ENCODE measurements at places on chromosomes 7 and 10.
A peak's percentile ranks its signal among the peaks of the same experiment; 100 is the strongest.

GRCh38 chr7:133576612-133577168, 323.8 kb downstream of the EXOC4 start:
- DNase-seq = no peak

- DNase-seq = no peak
Observed at GRCh38 chr7:630111-630511, 96.4 kb upstream of the DNAAF5 start.

- DNase-seq = peak; percentile 84
Observed at GRCh38 chr7:38215735-38216670, 38.0 kb downstream of the STARD3NL start.

DNA sequence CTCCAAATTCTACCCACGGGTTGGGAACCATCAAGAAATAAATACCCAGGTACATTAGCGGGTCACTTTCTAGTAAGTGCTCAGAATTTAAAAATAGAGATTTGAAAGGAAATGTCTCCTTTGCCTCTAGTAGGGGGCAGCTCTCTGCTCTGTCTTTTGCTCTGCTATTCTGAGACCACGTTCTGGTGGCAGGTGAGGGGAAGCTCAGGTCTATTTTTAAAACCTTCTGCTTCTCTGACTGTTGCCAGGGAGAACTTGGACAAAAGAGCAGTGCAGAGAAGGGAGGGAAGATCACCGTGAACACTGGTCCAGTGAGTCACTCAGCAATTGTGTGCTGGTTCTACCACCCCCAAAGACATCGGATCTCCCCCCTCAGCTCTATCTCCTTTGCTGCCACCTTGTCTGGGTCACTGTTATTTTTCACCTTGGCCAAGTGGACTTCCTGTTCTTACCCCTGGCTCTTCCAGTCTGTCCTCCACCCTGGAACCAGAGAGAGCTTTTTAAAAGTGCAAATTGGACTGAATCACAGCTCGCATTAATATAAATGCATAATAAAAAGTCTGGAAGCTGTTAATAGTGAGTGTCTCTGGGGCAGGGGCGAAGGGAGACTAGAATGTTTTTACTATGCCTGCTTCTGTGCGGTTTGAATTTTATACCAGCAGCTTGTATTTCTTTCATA, 72.4 kb upstream of the LOXL4 start:
- DNase-seq = no peak

- DNase-seq = peak; percentile 17
Observed at GRCh38 chr10:62919776-62920175, 103.6 kb upstream of the EGR2 start.

DNA sequence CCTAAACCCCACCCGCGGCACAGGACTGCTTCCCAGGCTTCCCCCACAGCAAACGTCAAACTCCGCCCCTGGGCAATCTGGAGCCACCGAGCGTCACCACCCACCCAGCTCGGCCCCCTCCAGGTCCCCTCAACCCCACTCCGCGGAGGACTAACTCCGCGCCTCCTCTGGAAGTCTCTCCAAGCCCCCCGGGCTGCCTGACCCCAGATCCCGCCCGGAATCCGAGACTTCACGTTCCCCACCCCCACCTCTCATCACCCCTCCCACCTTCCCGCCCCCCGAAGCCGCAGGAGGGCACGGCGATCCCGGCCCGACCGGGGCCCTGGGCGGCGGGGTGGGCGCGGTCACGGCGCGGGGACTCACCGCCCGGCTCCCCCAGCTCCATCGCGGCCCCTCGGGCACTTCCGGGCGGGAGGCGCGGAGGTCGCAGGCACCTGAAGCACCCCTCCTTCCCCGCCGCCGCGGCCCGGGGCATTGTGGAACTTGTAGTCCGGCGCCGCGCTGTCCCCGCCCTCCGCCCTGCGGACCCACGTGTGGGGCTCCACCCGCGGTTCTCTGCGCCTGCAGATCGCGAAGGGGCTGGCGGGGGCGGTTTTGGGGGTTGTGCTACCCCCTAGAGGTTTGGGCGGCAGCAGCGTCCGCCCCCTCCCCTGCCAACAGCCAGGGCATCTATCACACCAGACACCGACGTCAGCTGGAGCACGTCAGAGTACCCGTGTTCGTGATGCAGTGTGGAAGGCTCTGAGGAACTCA, at the start of gene TMUB1:
Gene TMUB1 (minus strand): TSS at position 423 of the 753 bp plus-strand sequence. CDS start 930 bp downstream, outside the sequence.
- no peak for DNase-seq

GRCh38 chr7:55128693-55129394, 110.0 kb downstream of the EGFR start:
- peak; percentile 88 for DNase-seq

- DNase-seq = peak; percentile 20
Observed at GRCh38 chr7:20407585-20408466, 77.1 kb downstream of the ITGB8 start.

GRCh38 chr10:28254290-28254985, 48.4 kb downstream of the MPP7 start:
- DNase-seq = peak; percentile 76

DNA sequence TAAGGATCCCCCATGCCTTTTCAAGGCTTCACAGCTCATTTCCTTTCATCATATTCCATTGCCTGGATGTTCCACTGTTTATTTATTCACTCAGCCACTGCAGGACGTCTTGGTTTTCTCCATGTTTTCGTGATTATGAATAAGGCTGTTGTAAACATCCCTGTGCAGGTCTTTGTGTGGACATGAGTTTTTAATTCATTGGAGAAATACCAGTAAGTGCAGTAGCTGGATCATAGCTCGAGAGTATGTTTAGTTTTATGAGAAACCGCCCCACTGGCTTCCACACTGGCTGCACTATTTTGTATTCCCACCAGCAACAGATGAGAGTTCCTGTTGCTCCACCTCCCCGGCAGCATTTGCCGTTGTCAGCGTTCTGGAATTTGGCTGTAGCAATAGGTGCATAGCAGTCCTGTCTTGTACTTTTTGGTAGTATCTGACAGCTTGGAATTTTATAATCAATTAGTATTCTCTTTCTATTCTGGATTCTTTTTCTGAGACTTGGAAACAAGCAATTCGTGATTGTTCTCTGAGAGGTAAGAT, 269.9 kb upstream of the PITRM1 start:
- no peak for DNase-seq

DNA sequence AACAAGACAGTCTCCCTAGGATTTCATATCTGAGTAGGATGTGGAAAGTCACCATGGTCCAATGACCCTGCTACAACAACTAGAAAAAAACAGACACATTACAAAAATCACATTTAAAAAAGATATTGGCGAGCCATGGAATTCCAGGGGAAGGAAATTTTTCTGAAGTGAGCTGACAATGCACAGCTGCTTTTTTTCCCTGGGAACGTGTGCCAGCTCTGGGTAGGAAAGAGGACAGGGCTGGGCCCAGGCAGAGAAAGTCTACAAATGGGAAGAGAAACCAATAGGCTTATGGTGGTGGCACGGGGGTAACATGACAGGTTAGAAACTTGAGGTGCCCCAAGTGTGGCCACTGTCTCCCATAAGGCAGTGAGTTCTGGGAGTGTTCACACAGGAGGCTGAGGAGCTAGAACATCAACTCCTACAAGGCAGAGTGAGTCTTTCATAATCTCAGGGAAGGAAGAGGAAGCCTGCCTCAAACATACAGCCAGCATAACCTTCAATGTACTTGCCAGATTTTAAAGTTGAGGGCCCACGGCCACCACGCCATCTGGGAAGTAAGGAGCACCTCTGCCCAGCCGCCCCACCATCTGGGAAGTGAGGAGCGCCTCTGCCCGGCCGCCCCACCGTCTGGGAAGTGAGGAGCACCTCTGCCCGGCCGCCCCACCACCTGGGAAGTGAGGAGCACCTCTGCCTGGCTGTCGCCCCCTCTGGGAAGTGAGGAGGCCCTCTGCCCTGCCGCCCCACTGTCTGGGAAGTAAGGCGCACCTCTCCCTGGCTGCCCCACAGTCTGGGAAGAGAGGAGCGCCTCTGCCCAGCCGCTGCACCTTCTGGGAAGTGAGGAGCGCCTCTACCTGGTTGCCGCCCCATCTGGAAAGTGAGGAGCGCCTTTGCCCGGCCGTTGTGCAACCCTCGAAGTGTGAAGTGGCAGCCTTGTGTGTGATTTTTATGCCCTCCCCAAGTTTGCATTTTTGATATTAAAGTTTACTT, 5.9 kb downstream of the FBXL13 start:
- no peak for DNase-seq

GRCh38 chr7:99267841-99268576, 4.6 kb upstream of the MYH16 start:
- DNase-seq = peak; percentile 4

- DNase-seq = no peak
Observed at GRCh38 chr10:2650328-2650727, 417.0 kb upstream of the PFKP start.

- DNase-seq = no peak
Observed at GRCh38 chr7:155198196-155198892, 99.3 kb upstream of the INSIG1 start.

GRCh38 chr7:41481353-41481752, 221.5 kb downstream of the INHBA start:
- peak; percentile 26 for DNase-seq

DNA sequence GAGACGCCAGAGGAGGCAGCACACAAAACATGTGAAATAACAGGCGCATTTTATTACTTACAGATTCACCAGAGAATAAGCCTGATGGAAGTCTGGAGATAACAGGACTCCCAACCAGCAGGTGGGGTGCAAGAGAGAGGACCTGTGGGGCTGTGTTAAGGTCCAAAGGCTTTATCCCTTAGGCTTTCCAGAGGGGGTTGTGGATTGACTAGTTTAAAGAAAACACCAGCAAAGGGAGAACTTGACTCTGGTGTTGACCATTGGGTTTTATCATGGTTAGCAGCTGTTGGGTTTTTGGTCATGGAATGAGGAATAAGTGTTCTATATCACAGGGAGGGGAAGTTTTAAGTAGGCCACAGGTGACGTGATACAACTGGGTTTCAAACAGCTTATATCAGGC, 1.6 kb upstream of the CRPPA start:
- no peak for DNase-seq

DNA sequence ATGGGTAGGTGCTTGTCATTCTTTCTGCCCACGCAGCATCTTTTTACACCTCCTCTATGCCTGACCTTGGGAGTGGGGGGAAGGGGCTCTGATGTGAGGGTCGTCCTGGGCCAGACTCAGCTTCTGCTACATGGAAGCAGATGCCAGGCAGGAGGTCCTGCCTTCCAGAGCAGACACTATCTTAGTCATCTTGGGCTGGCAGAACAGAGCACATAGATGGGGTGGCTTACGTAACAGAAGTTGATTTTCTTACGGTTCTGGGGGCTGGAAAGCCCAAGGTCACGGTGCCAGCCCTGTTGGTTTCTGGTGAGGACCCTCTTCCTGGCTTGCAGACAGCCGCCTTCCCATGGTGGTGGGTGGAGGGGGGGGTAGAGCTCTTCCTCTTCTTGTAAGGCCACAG, 159.0 kb downstream of the PRKAG2 start:
- DNase-seq = no peak

DNA sequence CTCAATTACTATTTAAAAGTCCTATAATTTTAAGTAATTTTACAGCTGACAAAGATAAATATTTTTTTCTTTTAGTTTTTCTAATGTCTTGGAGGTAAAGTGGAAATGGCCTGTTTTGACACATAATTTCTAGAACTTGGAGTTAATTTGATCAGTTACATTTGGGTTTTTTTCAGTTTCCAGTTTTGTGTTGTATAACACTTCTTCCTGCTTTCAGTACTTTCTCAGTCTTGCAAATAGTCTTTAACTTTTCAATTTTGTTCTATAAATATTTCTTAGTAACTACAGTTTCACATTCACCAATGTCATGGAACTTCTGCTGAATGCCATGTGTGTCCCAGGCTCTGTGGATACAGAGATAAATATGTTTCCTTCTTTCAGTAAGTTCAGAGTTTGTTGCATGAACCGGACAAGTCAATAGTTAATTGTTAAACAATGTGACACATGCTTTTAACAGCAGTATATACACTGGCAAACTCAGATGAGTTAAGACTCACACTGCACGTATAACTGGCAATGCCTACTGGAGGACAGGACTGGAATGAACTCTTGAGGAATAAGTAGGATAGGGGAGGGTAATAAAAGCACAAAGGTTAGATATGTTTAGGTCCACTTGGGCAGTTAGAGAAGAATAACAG, 4.6 kb downstream of the SHOC2 start:
- no peak for DNase-seq

- no peak for DNase-seq
Observed at GRCh38 chr7:20193242-20193777, 23.9 kb downstream of the MACC1 start.

GRCh38 chr7:140517546-140518369, 38.5 kb upstream of the MKRN1 start:
- peak; percentile 89 for DNase-seq

DNA sequence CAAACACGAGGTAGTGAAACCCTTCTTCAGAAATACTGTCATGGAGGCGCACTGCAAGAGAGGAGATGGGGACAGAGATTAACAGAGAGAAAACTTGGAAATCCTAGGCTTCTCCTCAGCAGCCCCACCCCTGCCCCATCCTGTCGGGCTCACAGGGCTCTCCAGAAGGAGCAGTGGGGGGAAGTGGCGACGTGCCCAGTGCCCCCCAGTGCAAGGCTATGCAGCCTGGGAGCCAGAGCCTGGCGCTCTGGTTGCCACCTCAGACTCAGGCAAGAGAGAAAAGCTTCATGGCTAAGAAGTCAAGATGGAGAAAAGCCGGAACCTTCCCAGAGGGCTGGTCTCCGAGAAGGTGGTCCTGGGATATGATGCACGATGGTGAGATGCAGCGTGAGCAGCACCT, 21.2 kb downstream of the CAMK2G start:
- no peak for DNase-seq

- no peak for DNase-seq
Observed at GRCh38 chr10:110324201-110324804, 19.6 kb upstream of the SMNDC1 start.

GRCh38 chr7:30436046-30436445, 42.5 kb downstream of the NOD1 start:
- no peak for DNase-seq

- no peak for DNase-seq
Observed at GRCh38 chr7:99409806-99410205, 1.0 kb downstream of the BUD31 start.

DNA sequence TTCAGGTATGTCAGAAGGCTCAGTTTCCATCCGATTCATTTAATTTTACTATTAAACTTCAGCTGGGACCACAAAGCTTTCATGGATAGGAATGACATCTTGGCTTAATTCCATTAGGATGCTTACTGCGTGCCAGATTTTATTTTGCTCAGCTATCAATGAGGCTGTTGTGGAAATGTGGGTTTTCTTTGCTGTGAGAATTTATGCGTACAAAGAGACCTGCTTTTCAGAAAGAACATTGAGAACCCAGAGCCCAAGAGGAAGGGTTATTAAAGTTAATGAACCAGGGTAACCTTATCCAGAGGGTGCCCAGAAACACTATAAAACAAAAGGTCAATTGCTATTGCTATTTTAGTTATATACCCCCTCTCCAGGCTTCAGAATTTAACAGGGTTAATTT, 98.3 kb downstream of the MKLN1 start:
- no peak for DNase-seq

- DNase-seq = no peak
Observed at GRCh38 chr7:6376820-6377219, 70.9 kb downstream of the DAGLB start.

Measured in fibroblast of skin of right quadriceps (primary cell).